ENCODE measurements at places on chromosomes 12 and 14.

DNA sequence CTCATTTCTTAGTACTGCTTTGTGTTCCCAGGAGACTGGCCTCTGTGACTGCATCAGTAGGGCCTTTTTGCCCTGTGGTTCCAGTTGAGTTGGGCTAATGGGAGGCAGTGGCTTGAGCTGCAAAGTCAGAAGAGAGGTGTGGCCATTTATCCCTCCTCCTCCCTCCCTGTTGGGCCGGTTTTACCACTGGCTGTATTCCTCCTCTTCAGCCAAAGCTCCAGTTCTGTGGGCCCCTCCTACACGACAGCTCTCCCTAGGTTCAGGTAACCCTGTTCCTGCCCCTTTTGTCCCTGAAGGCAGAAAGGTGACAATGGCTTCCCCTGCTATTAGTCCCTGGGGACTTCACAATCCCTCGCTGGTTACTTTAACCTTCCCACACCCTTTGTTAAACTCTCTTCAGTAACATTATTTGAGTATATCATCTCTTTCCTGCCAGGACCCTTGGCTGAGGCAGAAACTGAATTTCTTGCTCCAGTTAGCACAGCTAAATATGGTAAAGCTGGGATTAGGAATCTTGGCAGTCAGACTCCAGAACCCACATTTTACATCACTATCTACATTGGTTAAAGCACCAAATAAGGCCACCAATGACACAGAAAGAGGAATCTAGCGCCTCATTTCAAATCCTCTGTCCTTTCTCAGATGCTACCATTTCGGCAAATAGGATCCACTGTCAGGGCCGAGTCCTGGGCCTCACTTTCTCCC lies 121.9 kb upstream of the SLC35F4 start:
- peak; percentile 88 for ATAC-seq

DNA sequence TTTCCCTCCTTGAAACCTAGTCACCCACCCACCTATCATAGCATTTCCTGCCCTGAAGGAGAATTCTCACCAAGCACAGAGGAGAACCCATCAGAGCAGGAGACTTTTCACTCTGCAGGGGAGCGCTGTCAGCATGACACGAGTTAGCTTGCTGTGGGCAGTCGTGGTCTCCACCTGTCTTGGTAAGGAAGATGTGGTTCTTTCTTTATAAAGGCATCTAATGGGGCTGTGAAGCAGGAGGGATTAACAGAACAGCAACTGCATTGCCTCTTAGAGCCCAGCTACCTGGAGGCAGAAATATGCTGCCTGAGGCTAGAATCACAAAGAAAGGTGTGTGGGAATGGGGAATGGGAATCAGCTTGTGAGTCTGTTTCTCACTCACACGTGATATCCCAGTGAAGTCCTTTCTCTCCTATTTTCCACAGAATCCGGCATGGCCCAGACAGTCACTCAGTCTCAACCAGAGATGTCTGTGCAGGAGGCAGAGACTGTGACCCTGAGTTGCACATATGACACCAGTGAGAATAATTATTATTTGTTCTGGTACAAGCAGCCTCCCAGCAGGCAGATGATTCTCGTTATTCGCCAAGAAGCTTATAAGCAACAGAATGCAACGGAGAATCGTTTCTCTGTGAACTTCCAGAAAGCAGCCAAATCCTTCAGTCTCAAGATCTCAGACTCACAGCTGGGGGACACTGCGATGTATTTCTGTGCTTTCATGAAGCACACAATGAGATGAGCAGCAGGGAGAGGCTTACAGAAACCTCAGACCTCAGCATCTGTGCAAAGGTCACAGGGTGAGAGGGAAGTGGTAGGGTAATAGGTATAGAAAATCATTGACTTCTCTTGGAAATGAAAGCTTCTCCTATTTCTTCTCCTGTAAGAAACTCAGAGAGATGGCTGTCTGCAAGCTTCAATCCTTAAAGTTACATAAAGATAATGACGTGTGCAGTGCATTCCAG lies 316.9 kb downstream of the DAD1 start:
- no peak for ATAC-seq

DNA sequence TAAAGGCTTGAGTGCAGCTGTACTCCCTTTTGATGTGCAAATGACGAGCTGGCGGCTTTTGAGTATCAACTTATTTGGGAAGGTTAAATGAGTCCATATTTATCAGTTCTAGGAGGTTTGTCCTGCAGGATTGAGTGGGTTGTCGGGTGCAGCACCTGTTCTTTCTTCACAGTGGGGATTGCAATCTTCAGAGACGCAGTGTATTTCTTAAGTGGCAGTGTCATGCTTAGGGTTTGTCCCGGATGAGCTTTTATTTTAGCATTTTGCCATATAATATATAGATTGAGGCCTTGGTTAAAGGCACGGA lies 1.2 kb downstream of the FUT8 start:
- ATAC-seq = no peak

GRCh38 chr12:26122681-26123481 lies 2.0 kb downstream of the BHLHE41 start:
- ATAC-seq = no peak

- ATAC-seq = no peak
Observed at GRCh38 chr12:21962821-21963220, 21.6 kb upstream of the ABCC9 start.

GRCh38 chr14:105411017-105411941 lies 8.3 kb upstream of the MTA1 start:
- peak; percentile 69 for ATAC-seq

DNA sequence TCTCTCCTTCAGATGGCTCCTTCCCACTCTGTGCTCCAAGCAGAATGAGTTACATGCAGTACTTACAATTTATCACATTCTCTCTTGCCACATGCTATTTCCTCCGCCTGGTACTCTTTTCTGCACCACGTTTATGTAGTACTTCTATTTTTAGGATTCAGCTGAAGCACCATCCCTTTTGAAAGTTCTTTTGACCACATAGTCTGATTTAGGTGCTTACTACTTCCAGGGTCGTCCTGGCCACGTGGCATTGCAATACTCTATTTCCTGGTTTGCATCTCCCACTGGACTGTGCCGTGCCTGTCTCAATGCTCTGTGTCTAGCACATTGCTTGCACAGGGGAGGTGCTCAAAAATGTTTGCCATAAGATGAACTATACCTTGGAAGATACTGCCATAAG lies 16.3 kb upstream of the TBC1D30 start:
- no peak for ATAC-seq

- no peak for ATAC-seq
Observed at GRCh38 chr14:89128311-89129026, 288.6 kb downstream of the FOXN3 start.

- no peak for ATAC-seq
Observed at GRCh38 chr12:42742716-42743115, 153.2 kb upstream of the PRICKLE1 start.

DNA sequence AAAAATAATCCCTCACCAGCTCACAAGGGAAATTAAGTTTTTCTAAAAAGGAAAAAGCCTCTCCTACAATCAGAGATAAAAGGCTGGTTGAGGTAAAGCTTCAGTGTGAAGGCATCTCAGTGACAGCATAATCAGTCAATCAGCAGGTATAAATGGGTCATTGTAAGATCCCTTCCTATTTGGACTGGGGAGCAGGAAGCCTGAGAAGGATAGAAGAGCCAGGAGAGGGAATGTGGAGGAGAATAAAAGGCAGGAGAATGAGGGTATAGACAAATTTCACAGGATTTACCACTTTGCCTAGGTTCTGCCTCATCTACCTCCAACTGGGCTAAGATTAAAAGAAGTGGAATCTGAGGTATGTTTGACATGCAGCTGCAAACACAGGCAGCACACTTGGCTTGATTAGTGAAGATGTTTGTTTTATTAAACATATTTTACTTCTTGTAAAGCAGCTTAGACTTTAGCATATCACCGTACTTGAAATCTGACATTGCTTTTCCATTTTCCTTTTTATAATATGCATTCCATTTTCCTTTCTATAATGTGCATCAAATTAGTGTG lies 479.1 kb upstream of the USP15 start:
- ATAC-seq = no peak

- no peak for ATAC-seq
Observed at GRCh38 chr12:106195621-106196027, 52.2 kb downstream of the CKAP4 start.

DNA sequence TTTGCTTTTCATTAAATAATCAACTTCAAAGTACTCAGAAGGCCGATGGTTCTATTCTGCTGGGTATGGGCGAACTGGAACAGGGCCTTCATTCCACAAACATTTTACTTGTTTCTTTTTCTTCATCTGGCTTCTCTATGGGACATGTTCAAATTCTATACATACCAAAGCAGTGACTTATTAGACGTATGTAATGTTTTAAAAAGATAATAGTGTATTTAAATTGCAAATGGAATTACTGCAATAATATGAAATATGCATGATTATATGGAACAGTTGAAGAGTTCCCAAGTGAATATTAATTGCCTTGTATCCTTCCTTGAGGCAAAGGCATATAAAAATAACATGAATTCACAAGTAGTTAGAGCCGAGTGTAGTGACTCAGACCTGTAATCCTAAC lies 75.5 kb downstream of the FAR2 start:
- ATAC-seq = no peak

DNA sequence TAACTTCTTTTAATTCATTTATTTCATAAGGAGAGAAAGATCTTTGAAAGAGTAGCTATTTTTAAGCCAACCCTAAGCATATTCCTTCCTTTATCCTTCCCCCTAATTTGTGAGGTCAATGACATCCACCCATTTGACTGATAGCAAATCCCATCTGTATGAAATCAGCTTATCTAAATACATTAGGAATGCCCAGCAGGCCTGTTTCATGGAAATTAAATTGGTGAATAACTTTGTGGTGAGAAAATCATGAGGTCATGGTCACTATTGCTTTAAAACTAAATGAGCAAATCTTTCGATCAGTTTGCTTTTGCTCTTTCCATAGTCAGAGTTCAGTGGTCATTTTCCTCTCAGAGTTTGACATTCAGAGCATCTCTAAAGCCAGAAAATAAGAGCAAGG lies 256.6 kb downstream of the CPNE8 start:
- ATAC-seq = no peak

DNA sequence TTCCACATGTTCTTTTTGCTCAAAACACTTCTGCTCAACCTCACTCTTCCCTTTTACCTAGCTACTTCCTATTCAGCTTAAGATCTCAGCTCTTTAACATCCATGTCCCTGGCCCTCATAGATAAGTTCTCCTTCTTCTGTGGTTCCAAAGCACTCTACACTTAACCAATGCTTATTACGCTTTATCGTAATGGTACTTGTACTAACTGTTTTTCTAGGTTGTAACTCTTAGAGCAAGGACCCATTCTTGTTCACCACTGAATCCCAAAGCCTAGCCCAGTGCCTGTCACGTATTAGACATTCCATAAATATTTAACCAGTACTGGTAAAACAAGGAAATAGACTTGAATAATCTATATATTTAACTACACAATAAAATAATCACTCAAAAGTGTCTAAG lies 5.3 kb downstream of the SLC41A2 start:
- ATAC-seq = no peak

DNA sequence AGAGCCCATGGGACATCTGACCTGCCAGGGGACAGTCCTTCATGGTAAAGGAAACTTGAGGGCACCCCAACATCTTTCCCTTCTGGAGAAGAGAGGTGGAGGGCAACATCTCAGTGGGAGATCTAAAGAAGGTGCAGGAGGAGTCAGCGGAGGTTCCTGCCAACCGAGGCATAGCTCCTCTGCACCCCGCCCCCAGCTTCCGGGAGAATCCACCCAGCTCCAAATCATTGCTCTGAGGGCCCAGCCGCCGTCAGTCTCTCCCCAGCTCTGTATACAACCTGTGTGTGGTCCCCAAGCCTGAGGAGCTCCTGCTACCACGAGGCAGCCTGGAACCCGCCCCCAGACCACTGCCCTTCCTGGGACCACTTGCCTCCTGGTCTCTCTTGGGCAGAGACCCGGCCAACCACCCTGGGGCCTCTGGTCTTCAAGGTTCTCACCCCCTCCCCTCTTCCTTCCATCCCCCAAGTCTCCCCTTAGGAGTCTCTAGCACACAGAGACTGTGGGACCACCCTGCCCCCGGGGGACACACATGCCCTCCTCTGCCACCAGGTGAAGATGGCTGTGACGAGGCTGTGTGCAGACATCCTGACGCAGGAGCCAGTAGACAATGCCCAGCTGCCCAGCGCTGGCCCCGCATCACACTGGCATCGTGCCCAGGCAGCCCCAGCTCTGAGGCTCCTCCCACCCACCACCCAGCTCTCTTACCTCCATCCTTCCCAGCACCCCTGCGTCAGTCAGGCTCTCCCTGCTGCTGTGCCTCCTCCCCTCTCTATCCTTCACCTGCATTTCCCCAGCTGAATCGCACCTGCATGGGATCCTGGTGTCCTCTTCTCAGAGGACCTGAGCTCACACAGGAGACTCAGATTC lies 13.0 kb upstream of the NUDT14 start:
- no peak for ATAC-seq

DNA sequence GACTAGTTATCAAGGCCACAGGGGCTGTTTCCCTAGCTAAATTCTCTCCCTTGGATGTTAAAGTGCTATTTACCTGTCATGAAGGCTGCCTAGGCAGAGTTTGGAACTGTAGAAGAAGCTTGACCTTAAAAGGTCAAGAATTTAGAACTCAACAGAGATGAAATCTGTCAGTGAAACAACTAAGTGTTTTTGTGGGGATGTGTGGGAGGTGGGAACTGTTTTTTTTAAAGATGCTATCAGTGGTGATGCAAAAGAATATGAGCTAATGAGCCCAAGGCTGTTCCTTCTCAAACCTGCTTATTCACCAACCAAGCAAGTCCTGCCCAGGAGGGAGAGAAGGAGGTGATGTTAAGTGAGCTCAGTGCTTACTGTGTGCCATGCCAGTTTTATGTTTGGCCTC lies 40.8 kb upstream of the POC1B start:
- ATAC-seq = peak; percentile 73

DNA sequence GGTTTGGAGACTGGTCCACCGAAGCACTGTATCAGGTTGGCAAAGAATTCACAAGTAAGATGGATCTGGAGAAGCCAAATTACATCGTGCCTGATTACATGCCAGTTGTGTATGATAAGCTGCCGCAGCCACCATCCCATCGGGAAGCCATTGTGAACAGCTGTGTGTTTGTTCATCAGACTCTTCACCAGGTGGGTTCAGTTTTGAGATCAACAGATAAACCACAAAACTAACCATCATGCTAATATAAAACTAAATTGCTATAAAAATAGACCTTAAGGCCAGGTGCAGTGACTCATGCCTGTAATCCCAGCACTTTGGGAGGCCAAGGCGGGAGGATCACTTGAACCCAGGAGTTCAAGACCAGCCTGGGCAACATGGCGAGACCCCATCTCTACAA lies 58.9 kb downstream of the HSP90AA1 start:
- no peak for ATAC-seq

DNA sequence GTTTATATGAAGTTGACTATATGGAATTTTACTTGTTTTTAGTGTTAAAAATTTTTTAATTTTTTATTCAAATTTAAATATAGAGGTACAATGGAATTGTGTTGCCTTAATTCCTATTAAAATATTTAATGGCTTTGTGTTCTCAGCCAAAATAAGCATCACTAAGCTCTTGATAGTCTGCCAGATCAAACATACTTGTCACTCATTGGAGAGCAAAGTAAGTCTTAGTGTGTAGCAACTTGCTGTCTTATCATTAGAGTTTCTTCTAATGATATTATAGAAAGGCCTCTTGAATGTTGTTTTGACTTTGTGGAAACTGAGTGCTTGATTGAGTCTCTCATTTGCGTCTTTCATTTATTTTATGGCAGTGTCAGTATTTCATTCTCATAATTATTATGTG lies 10.7 kb downstream of the SFSWAP start:
- ATAC-seq = no peak

Measured in esophagus mucosa (tissue), 1 donor.